Head of caudate nucleus (tissue), 42 donors: ENCODE measurements at places on chromosomes 4 and X.

DNA sequence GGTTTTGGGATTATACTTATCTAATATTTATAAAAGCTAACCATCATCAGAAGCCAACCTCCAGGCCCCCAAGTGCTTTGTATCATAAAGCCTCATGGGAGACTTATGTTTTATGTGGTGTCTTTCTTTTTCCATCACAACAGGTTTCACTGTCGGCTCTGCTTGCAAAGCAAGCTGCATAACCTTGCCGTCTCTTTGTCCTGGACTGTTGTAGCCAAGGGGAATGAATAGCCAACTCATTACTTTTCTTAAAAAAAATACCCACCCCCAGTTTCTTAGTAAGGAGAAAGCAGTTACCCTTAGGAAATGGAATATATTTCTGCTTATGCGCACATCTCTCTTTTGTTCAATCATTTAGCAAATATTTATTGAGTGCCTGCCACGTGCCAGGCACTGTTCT lies 40.7 kb downstream of the FAM184B start:
- DNase-seq, result no peak

DNA sequence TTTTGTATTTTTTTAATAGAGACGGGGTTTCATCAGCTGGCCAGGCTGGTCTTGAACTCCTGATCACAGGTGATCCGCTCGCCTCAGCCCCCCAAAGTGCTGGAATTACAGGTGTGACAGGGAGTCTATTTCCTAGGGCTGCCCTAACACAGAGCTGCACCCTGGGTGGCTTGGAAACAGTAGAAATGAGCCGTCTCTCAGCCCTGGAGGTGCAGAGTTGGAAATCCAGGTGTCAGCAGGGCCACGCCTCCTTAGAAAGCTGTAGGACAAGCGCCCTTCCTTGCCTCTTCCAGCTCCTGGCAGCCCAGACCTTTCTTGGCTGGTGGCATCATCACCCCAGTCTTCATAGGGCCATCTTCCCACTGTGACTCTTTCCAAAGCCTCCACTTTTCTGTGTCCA lies 71.6 kb downstream of the DCTD start:
- DNase-seq, result no peak

- no peak for DNase-seq
Measured at GRCh38 chr4:151488968-151489367, 80.0 kb downstream of the FHIP1A start.

DNA sequence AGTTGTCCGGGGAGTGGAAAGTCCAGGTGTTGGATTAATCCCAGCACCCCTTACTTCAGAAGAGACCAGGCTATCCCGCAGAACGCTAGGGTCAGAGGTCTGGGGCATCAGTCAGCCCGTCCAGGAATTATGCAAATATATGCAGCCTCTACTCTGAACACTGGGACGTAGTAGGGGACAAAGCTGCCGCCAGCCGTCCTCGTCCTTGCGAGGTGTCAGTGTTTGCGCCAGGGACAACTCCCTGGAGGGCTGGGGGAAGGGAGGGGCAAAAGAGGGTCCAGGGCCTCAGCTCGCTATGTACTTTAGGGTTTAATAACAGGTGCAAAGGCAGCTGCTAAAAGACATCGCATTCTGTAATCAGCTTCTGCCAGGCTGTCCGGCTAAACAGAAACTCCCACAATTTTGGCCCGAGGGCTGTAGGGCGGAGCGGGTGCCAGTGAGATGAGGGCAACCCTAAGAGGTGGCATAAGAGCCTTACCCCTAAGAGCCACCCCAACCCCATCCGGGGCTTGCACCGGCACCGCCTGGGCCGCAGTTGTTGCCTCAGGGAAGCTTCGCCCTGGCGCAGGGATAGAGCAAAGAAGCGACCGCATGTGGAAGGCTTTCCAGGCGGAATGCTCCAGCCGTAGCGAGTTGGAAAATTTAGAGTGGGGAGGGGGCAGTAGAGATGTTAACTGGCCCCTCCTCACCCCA lies 8.4 kb downstream of the HAND2 start:
- DNase-seq, result no peak

DNA sequence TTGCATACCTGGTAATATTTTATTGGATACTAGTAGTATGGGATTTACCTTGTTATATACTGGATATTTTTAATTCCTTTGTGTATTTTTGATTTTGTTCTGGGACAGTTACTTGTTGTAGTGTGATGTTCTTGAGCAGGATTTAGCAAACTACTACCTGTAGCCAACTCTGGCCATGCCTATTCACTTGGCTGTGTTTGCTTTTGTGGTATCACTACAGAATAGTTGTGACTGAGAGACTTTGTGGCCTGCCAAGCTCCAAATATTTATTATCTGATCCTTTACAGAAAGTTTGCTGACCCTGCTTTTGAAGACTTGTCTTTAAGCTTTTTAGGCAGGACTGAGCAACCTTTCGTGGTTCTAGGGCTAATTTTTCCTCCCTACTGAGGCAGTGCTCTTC lies 17.8 kb downstream of the ZCCHC4 start:
- no peak for DNase-seq

DNA sequence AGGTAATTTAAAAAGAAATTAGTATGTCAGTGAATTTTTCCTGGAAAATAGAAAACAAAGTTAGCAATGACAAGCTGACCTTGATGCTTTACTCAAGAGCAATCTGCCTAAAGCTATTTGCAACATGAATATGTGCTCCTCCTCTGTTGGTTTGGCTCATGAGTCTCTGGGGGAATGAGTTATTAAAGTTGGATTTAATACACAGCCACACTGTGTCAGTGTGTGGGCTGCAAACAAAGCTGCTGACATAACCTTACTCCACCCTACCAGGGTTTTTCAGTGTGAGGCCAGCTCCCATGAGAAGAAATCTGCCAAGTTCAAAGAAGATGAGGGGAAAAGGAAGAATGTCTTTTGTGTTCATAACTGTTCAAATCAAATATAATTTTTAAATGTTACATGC lies 280.5 kb downstream of the TLL1 start:
- DNase-seq, result no peak

DNA sequence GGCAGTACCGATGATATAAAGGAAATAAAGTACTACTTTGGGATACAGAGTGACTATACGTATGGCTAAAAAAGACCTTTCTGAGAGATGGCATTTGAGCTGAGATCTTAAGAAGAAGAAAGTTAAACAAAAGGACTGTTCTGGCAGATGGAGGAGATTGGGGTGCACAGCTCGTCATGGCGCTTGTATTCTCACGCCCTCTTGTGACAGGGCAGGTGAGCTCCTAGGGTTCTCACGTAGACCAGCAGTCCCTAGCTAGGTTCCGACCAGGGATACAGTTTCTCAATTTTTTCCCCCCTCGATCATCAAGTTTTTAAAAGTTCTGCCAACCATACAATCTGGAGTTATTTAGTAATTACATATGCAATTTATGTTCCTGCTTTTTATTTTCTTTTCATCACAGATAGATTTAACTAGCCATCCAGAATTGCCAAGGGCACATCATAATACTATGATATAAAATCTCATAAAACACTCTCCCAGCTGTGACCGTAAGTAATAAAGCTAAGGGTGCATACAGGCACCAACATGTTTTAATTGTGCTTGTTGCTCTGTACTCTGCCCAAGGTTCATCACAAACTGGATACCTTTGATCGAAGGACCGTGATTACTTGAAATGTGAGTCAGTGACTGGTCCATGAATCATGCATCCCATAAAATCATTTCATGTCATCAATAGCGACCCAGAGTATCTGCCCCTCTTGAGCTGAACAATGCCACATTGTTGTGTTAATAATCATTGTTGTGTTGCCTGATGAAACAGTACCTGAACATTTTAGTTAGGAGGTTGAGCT lies 69.4 kb upstream of the ZNF518B start:
- no peak for DNase-seq

DNA sequence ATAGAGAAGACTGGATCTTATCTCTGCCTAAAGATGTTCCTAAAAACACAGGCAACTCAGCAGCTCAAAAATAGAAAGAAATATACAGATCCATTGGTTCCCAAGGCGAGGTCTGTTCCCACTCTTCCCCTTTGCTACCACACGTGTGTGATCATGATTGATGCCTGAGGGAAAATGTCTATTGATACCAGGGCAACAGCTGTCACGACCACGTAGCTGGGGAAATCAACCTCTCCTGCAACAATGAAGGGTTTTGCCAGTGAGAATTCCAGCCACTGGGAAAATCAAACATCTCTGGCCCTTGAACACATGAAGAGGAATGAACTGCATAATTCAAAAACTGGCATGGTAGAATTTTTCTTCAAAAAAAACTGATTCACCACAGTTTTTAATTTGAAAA lies 131.0 kb upstream of the MAP3K15 start:
- no peak for DNase-seq

GRCh38 chrX:19017271-19017670 lies 33.4 kb upstream of the PHKA2 start:
- DNase-seq, result peak; percentile 18
